ENCODE measurements at places on chromosomes 6 and 20.

GRCh38 chr20:3307725-3308124 lies 68.7 kb upstream of the SLC4A11 start:
- DNase-seq: no peak

- no peak for DNase-seq
Observed at GRCh38 chr6:14232889-14233288, 115.3 kb downstream of the CD83 start.

GRCh38 chr6:62652692-62653328 lies 366.8 kb upstream of the KHDRBS2 start:
- no peak for DNase-seq

DNA sequence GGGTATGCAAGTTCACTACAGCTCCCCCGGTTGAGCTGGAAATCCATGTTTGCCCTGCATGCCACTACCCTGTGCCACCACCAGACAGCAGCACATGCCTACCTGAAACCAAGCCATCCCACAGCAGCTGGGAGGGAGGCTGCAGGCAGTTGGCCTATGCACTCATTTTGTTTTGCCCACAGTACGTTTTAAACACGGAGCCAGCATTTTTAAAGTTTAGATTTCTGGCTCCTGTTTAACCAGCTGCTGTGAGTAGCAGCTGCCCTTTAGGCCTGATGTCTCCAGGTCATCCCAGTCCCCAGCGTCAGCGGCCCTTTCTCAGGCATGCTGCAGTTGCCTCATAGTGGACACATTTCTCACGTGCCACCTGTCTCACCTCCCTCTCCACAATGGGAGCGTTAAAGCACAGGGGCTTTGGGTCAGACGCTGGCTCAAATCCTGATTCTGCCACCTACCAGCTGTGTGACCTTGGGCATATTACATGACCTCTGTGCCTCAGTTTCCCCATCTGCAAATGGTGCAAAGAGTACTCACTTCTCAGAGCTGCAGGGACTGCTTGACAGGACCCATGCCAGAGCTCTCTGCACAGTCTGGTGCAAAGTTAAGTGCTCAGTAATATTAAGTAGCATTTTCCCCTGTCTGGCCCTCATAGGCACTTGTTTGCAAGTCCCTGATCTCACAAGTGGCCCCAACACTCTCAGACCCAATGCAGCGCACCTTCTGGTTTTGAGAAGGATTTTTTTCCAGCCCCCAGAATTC lies 8.2 kb upstream of the UBE2V1 start:
- DNase-seq: peak; percentile 73

DNA sequence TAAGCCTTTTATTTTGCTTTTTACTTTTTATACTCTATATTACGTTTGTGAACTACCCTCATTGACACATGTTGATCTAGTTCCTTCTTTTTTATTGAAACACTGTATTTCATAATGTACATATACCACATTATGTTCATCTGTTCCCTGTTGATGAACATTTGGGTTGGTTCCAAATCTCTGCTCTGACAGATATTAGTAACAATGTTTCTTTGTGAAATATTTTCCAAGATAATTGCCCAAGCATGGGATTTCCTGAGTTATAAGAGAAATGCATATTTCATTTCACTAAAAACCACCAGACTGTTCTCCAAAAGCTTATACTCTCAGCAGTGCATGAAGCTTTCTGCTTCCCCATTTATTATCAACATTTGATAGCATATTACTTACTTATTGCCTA lies 44.2 kb upstream of the TNFRSF21 start:
- no peak for DNase-seq

DNA sequence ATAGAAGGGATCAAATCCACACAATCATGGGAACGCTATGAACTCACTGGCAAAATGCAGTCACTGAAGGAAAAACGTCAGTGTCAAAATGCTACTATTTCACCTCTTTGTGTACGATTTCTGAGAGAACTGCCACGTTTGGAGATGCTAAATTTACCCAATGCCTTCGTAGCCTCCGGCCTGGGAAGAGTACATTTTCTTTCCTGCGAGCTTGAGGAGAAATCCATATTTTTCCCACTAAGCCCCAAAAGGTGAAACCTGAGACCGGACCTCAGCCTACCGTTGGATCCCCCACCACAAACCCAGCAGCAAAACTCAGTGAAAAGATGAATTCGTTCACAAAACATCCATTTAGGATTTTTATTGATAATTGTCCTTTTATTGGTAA lies 131.7 kb downstream of the GPX5 start:
- DNase-seq: no peak

- DNase-seq: no peak
Observed at GRCh38 chr20:2178318-2179232, 76.9 kb downstream of the STK35 start.

DNA sequence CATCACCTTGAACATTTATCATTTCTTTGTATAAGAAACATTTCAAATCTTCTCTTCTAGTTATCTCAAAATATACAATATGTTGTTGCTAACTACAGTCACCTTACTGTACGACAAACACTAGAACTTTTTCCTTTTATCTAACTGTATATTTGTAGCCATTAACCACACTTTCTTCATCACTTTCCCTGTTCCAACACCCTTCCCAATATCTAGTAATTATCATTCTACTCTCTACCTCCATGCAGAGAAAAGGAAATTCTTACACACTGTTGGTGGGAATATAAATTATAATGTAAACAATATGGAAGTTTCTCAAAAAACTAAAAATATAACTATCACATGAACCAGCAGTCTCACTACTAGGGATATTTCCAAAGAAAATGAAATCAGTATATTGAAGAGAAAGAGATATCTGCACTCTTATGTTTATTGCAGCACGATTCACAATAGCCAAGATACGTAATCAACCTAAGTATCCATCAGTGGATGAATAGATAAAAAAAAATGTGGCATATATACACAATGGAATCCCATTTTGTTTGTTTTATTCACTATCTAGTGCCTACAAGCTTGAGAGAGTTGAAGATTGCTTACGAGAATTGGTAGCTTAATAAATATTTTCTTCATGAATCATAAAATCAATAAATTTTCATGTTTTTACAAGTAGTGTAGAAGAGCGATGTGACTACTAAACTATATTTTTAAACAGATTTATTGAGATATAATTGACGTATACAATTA lies 2.4 kb downstream of the RHAG start:
- no peak for DNase-seq

- DNase-seq: no peak
Observed at GRCh38 chr20:58604128-58604881, 46.8 kb upstream of the STX16 start.

GRCh38 chr6:3007571-3007970 lies 7.9 kb downstream of the NQO2 start:
- DNase-seq: no peak

DNA sequence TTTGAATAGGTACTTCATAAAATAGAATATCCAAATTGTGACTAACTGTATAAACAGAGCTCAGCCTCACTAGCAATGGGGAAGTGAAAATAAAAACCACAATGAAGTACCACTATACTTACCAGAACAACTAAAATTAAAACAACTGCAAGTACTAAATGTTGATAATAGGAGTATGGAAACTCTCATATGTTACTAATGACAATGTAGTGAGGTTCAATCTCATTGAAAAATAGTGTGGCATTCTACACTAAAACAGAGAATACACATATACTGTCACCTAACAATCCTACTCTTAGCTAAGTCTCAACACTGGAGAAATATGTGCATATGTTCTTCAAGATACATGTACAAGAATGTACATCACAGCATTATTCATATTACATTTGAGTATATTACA lies 132.0 kb upstream of the CARMIL1 start:
- DNase-seq: no peak

DNA sequence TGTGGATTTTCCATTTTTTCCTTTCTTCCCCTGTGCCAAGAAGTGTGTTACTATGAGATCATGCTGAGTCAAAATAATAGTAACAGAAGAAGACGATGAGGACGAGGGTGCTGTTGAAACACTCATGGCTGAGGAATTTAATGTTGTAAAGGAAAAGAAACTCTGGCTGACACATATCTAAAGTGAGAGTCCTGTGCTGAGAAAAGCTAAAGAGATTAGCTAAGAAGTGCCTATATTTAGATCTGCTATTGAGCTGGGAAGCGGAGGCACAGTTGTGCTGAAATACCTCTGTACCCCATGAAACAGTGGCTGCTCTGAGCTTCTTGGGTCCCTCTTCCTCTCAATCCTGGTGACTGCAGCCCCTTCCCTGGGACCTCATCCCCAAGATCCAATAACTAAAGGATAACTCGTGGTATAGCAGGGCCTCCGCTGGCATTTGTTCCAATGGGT lies 1.1 kb upstream of the SYTL3 start:
- DNase-seq: no peak

DNA sequence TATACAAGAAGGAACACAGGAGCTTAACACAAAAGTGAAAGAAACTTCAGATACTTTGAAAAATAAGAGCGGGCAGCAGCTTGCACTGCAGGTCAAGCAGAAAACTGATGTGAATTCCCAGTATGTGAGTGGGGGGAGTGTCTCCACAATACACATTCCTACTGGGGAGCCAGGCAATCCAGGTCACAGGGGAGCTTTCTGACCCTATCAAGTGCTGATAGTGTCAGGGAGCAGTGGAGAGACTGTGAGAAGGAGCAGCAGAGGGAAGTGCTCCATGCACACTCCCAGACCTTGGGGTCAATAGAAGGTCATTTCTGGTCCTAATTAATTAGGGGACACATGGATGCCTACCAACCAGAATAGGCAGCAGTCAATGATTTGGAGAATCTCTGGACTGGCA lies 59.4 kb downstream of the PDSS2 start:
- DNase-seq: no peak

DNA sequence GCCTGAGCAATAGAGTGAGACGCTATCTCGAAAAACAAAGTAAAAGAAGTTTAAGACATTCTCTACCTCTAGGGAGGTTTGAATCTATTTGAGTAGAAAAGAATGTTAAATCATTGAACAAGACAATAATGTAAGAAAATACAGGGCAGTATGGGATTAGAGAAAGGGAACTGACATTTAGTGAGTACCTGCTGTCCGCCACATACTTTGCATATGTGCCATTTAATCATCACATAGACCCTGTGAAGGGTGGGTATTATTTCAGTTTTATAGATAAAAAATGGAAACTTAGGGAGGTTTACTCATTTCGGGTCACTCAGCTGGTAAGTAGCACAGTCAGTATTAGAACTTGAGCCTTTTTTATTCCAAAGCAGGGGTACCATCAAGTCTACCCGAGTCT lies 31.4 kb downstream of the STK4 start:
- no peak for DNase-seq

- DNase-seq: no peak
Observed at GRCh38 chr6:138289739-138290138, 71.4 kb upstream of the PBOV1 start.

- no peak for DNase-seq
Observed at GRCh38 chr6:12423832-12424231, 133.7 kb downstream of the EDN1 start.

- DNase-seq: no peak
Observed at GRCh38 chr20:47770935-47771334, 14.3 kb downstream of the SULF2 start.

DNA sequence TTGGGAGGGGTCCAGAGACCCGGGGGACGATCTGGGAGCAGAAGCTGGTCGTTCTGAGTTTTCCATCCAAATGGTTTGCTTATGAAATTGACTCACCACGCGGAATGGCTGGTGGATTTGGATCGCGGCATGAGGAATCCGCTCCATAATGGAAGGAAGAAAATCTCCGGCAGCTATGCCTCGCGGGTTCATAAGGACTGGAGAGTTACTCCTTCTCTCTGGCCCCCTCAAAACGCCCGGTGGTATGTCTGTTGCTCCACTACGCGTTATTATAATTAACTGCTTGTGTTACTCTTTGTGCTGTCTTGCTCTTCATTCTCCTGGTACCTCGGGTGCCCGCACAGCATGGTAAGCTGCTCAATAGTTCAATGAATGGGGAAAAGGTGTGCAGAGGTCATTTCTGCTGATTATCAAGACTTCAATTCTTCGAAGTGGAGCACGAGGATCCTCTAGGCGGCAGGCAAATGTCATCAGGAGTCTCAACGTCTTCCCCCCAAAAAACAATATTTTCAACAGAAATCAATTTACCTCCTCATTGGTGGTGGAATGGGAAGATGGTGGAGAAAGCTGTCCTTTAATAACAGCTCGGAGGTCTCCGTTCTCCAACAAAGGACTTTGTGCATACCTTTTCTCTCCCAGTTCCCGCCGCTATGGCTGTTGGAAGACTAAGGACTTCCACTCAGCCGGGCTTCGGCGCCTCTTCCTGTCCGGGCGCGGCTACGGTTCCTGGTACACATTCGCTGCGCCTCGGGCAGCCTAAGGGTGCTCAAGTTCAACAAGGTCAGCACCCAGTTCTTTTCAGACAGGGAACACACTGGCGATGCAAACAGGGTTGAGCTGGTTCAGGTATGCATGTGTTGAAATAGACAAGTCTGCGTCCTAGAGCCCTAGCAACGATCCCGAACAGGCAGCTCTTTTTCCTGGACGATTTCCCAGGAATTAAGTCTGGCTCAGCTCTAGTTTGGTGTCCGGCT lies 9.2 kb upstream of the PRSS16 start:
- no peak for DNase-seq

- DNase-seq: no peak
Observed at GRCh38 chr6:32234934-32235333, 11.1 kb upstream of the NOTCH4 start.

DNA sequence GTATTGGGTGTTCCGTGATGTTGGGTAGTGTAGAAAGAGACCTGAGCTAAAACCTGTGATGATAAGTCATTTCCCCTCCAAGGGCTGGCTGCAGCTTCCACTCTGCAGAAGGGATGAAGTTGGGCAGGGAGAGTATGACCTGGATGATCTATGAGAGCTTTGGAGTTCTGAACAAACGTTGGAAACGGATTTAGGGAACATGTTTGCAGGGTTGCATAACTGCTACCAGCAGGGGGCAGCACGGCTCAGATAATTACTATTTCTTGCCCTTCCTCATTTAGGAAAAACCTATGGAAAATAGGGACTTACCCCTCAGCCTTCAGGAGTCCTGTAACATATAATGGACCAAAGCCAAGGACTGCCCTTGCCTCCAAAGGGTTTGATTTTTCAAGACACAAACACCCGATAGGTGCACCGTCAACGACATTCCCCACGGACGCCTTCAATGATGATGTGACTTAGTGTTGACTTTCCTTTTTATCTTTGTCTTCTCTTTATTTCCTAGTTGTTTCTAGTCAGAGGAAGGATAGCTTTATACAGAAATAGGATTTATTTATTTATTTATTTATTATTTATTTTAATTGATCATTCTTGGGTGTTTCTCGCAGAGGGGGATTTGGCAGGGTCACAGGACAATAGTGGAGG lies 164.9 kb upstream of the SASH1 start:
- peak; percentile 74 for DNase-seq

Data from head of caudate nucleus (tissue), 42 donors.